ENCODE measurements at places on chromosomes 4 and X. TPM values are rescaled to one million over a fixed set of nuclear protein-coding genes. Genes with fewer than 3 reads are reported as not detected.

DNA sequence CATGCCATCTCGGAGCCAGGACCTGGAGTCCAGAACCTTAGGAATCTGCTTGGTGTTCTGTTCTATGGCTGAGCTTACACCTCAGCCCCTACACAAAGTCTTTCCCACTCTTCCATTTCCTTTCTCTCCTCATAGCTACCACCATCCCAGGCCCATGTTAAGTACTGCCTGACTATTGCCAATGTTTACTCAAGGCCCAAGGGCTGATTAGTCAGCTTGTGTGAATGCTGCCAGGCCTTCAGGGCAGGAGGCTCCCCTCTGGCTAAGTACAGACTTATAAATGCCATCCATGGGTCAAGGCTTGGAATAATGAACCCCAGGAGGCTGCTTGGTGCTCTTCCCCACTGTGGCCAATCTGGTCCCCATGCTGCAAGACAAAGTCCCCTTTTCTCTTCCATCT, 411.6 kb upstream of the MAGEB18 start:
- no peak for ATAC-seq

DNA sequence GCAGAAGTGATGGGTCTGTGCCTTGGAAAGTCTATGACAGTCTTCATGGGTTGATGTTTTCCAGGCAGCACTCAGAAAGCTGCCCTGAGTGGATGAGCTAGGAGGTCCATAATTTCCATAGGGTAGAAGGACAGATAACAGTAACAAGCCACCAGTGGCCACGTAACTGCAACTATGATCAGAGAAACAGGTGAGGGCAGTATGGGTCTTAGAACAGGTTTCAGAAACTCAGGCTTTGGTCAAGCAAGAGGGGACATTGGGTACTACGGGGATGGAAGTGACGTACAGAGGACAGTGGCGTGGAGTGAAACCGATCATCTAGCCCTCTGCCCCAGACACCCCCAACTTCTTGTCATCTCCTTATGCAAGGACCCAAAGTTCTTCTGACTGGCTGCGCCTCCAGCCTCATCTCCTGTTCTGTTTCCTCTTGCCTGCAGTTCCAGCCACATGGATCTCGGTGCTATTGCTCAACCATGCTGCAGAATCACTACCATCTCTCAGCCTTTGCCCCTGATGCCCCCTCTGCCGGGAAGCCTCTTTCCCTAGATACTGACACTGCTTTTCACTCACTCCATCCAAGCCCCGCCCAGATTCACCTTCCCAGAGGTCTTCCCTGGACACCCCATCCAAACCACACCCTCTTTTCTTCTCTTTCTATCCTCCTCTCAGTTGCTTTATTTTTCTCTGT, 123.4 kb downstream of the MFAP3L start:
- ATAC-seq = no peak

GRCh38 chrX:144006811-144007210, 122.9 kb downstream of the UBE2NL start:
- no peak for ATAC-seq

- ATAC-seq = no peak
Measured at GRCh38 chrX:70979136-70979762, 48.4 kb upstream of the SLC7A3 start.

- ATAC-seq = no peak
Measured at GRCh38 chr4:123836851-123837595, 440.4 kb downstream of the SPRY1 start.

GRCh38 chr4:25889589-25890503, 24.2 kb upstream of the SMIM20 start:
- no peak for ATAC-seq

- no peak for ATAC-seq
Measured at GRCh38 chr4:7278981-7279380, 86.6 kb downstream of the SORCS2 start.

DNA sequence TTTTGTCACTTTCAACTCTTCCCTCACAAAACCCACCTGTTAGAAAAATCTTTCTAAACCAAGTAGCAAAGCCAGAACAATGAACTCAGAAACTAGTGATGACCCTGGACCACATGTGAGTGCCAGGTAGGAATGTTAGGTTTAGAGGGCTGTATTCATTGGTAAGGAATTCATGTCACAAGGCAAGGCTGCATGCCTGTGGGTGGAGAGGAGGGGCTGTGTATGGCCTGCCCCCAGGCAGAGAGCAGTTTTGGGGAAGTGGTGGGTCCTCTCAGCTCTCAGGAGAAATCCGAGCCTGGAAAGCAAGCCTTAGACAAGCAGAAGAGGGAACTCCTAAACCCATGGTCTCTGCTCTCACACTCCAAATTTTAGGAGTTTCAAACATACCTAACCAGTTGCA, 2.4 kb downstream of the RNF175 start:
- no peak for ATAC-seq

DNA sequence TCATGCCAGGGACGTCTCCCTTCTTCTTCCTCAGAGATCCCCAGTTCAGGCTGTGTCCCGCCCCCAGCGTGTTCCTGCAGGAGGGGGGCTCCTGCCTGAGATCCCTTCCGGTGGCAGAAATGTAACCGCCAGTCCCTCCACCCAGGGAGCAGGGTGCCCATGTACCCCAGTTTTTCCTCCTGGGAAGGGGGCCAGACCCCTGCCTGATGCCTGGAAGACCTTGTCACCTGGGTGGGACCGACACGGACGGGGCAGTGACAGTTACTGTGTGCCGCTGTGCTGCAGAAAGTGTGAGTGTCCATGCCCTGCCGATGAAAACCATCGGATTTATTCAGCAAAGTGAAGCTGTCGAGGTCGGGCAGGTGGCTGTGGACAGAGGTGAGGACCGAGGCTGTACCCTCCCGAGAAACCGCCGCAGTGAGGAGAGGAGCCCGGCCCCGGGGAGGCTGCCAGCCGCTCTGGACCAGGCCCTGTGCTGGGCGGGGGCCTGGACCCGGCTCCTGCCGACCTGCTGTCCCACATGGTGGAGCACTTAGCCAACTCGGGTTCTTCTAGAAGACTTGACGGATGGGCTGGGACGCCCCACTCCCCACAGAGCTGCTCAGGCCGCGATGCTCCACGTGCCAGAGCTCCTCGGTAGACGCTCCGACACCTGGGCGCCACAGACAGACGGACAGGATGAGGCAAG, 36.7 kb upstream of the HMX1 start:
- no peak for ATAC-seq

- no peak for ATAC-seq
Measured at GRCh38 chrX:79854469-79854868, 160.1 kb upstream of the TBX22 start.

- no peak for ATAC-seq
Measured at GRCh38 chr4:15793506-15794363, 15.6 kb downstream of the CD38 start.

- no peak for ATAC-seq
Measured at GRCh38 chr4:155530857-155531256, 135.8 kb upstream of the GUCY1A1 start.

DNA sequence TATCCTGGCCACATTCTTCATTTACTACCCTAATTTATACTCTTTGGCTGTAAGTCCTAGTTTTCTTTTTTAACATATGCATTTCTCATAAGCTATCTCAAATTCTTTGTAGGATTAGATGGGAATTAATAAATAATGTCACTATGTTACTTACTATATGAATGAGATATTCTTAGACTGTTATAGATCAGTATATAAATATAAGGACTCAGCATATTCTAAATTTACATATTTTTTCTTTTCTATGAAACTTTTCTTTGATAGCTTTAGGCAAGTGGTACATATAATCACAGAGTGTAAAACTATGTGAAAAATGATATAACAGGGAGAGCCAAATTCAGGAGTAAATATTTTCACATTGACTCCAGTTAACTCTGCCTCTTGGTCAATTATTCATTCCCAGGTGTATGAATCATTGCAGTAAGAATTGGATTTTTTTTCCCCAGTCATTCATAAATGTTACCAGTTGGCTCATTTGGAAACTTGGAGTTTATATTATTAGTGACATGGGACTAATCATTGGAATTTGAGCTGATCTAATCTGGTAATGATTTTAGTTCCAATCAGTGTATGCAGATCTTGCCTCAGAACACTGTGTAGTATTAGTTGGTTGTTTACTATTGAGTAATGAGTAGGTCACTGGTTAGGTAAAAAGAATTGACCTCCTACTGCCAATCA, 25.3 kb downstream of the FHIP1A start:
- ATAC-seq = no peak

GRCh38 chrX:19886883-19887531, 393 bp downstream of the SH3KBP1 start:
- ATAC-seq = peak; percentile 22

- no peak for ATAC-seq
Measured at GRCh38 chr4:8353912-8354453, 84.4 kb downstream of the HTRA3 start.

DNA sequence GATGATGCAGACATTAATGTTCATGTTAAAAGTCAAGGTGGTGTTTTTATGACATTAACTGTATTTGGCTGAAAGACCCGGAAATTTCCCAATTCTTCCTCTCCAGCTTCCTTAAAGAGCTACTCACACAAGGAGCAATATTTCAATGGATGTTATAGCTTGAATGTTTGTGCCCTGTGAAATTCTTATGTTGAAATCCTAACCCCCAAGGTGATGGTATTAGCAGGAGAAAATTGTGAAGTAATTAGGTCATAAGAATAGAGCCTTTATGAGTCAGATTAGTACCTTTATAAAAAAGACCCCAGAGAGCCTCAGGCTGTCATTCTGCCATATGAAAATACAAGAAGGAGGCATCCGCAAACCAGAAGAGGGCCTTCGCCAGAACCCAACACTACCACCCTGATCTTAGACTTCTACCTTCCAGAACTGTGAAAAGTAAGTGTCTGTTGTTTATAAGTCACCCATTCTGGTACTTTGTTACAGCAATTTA, 3.6 kb downstream of the TLR1 start:
- no peak for ATAC-seq

- ATAC-seq = no peak
Measured at GRCh38 chr4:78781924-78782323, 5.8 kb downstream of the BMP2K start.

Gene CXCL5
- not detected for total RNA-seq

Gene PDZD4
- 8.0 TPM for total RNA-seq

Gene TEX11
- not detected for total RNA-seq

Gene TMPRSS11A
- total RNA-seq = not detected

Gene TIMP1
- 56.1 TPM for total RNA-seq

Gene ETDA
- not detected for total RNA-seq

Gene FGG
- not detected for total RNA-seq
